Pons (tissue), 1 donor: ENCODE measurements at places on chromosomes 3 and 15.

DNA sequence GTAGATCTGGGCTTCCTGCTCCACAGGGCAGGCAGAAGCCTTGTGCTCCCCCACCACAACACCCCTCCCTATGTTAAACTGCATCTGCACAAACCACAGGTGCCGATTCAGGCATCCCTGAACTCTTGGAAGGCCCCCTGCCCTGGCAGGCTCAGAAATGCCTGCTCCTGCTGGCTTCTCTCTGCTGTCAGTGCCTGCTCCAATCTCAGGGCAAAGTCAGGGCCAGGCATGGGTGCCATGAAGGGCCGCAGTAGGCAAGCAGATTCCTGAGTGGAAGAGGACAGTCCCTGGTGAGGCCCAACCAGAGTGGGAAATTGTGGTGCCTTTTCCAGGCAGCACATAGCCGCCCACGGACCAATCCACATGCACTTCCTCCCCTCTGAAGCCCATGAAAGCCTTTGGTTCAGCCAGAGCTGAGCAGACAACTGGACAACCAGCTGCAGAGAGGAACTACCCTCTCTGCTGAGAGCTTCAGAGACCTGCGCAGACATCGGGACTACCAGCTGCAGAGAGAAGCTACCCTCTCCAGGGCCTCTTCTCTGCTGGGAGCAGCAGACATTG lies 13.6 kb downstream of the PRR20G start:
- no peak for DNase-seq

DNA sequence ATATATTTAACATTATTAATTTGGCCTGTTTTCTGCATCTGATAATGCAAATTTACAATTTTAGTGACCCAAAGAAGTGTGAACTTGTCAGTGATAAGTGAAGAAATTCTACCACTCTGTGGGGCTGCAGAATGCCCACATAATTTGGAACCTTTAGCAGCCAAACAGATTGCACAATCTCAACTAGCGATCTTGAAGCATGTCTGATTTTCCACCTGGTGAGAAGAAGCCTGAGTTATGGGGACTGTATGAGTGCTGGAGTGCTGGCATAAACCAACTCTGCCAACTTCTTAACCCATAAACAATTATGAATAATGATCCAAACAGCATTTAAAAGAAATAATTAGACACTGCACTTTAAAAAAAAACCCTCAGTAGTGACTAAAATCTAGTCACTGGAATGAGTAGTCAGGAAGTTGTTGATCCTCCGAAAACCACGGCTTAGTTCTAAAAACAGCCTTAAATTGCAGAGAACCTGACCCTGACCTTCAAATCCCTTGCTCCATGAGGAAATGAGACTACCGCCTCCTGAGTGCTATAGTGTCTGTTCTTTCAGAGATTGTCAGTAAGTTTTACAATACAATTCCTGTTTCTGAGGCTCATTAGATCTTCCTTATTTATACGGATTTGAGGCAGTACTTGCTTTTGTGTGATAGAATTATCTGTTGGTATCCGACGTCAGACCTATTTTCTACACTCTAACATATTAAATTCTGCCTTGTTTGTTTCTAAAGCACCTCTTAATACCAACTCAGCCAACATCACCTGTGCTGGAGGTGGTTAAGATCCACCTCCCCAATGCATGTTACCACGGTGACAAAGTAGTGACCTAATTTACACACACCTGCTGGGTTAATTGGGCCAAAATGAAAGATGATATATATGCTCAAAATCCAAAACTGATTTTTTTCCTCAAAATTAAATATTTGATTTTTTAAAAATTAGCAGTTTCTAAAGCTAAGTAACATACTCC lies 267.7 kb downstream of the ZBTB20 start:
- DNase-seq: no peak

GRCh38 chr3:25306705-25307104 lies 121.4 kb upstream of the RARB start:
- no peak for DNase-seq

DNA sequence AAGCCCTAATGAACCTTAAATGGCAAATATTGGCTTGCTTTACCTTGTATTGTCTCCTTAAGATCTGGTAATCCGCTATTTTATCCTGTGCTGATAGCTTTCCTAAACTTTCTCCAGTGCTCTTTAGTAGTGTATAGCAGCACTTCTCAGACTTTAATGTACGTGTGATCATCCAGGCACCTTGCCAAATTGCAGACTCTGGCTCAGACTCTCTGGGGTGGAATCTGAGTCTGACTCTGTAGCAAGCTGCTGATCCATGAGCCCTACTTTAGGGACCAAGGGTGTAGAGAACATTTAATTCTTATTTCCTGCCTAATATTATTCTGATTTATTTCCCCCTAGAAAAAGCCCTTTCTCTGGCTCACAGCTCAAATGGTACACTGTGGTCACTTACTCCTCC lies 518.8 kb upstream of the ZNF385D start:
- peak; percentile 9 for DNase-seq

- DNase-seq: no peak
Observed at GRCh38 chr3:53357458-53357857, 10.1 kb upstream of the DCP1A start.

DNA sequence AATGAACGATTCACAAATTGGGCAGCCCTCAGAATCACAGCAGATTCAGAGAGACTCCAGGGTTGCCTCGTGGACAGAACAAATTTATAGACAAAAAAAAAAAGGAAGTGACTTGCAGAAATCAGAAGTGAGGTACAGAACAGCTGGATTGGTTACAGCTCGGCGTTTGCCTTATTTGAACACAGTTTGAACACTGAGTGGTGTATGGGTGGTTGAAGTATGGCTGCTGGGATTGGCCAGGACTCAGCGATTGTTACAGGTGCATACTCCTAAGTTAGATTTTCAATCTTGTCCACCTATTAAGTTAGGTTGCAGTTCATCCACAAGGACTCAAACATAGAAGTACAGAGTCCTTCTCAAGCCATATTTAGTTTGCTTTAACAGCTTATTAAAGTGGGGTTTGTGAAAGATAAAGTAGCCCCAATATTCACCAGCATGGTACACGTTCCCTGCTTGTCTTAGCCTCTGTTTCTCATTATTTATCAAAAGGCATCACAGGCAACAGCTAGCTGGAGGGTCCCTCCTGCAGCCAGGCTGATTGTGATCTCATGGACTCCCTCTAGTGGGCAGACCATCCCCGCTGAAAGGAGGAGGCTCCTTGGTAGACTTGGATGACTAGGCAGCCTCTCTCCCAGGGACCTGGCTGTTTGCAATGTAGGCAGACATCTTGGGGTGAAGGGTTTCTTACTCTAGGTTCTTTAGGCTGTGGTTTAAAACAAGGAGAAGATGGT lies 17.6 kb upstream of the ALDH1L1 start:
- peak; percentile 68 for DNase-seq

DNA sequence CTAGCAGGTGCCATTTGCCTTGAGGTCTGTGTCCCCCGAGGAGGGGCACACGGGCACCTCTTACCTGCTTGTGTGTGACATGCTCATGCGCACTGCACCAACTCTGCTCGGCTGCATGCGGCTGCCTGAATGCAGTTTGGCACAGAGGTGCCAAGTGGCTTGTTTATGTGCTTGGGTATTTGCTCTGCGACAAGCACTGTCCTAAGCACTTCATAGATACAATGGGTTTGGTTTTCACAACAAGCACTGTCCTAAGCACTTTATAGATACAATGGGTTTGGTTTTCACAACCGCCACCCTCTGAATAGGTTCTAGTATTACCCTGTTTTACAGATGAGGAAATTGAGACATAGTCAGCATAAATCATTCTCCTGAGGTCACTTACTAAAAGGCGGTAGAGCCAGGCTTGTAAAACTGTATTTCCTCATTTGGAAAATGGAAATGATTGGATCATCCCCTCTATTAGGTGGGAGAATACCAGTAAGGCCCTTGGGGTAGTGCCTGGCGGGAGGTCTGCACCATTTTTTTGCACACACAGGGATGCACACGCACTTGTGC lies 487 bp downstream of the ITIH4 start:
- DNase-seq: no peak

- peak; percentile 8 for DNase-seq
Observed at GRCh38 chr15:100733101-100733842, 130.9 kb downstream of the ASB7 start.

GRCh38 chr3:99920481-99921376 lies 103.1 kb downstream of the CMSS1 start:
- DNase-seq: peak; percentile 38

DNA sequence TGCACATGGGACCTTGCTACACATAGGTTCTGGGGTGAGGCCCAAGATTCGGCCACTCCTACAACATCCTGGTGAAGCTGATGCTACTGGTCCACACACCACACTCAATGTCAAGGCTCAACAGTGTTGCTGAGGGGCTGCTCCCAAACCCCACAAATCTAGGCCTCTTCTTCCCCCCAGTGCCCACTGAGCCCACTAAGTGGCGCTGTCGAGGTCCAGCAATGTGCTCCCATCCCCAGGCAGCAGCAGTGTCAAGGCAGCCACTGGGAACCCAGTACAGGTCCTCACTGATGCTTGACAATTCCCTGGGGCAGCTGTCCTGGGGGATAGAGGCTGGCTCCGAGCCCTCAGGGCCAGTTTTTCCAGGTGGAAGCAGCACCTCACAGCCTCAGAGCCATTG lies 21.5 kb downstream of the SCN5A start:
- DNase-seq: no peak

DNA sequence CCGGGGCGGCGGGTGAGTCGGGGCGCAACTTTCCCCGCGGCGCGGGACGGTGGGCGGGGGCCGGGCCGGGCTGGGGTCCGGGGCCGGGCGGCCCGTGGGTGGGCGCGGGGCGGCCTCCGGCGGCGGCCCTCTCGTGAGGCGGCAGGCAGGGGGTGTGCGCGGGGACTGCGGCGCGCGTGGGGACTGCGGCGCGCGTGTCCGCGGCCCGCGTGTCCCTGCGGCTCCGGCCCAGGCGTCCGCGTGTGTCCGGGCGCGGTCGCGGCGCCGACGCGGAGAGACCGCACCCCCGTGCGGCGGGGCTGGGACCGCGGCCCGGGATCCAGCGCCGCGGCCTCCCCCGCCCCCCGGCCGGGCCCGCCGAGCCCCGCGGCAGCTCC lies 349 bp downstream of the PLXNA1 start:
- no peak for DNase-seq

DNA sequence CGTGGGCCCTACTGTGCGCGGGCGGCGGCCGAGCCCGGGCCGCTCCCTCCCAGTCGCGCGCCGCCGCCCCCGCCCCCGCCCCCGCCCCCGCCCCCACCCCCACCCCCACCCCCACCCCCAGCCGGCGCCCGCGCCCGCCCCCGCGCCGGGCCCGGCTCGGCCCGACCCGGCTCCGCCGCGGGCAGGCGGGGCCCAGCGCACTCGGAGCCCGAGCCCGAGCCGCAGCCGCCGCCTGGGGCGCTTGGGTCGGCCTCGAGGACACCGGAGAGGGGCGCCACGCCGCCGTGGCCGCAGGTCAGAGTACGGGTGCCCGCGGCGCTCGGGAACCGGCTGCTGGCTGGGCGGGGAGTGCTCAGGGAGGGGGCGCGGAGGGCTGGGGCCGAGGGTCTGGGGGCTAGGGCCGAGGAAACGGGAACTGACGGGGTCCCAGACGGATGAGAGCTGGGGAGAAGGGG lies 1.1 kb upstream of the PPARG start:
- DNase-seq: no peak

DNA sequence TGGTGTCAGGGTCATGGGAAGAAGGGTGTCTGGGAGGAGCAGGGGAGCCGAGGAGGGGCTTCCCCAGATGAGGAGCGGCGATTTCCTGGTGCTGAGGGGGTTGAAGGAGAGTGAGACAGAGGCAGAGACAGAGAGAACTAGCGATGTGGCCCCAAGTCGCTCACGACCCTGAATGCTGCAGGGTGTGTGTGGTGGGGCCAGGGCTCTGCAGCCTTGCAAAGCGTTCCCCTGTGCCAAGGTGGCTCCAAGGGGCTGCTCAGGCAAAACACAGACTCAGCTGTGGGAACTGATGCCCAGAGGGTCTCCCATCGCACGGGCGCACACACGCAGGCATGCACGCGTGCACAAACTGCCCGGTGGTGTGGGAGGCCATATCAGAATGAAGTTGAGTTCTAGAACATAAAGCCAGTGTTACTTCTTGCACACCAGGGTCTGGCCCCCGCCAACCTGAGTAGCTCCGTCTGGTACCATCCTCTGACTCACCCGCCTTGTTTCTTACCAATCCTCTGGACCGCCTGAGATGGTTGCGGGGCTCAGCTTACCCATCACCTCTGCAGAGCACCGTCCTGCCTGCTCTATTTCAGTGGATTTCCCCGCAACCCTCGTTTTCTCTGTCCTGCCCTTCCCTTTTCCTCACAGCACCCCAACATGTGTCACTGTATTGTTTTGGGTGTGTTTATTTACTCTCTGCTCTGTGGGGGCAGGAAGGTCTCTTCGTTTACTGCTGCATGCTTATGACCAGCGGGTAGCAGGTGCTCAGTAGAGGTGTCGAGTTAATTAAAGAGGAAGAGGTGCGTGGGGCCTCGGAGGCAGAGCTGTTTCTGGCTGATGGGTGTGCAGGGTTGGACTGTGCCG lies 4.5 kb downstream of the MELTF start:
- no peak for DNase-seq

- no peak for DNase-seq
Observed at GRCh38 chr15:68991723-68992122, 22.8 kb upstream of the NOX5 start.

GRCh38 chr3:81734742-81735141 lies 26.7 kb downstream of the GBE1 start:
- DNase-seq: no peak

DNA sequence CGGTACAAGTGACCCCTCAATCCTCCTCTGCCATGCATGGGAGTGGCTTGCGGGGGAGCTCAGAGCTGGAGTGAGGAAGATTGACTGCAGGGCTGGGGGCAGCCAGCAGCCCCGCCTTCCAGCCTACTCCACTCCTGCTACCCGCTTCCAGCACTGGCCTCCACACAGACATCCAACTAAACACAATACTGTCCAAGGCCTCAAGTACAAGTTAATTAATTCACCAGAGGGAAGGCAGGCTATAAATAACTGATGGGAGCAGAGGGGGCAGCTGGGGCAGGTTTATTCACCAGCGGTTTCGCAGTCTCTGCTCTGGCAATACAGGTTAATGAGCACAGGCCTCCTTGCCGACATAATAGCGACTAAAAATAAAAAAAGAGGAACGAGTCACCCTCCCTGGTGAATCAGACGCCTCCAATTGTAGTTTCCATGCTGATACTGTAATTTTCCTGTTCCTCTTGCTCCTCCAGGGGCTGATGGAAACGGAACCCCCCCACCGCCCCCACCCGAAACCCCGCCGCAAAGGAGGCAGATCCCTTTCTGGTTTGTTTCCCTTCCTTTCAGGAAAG lies 166.4 kb upstream of the TLE3 start:
- DNase-seq: peak; percentile 51

DNA sequence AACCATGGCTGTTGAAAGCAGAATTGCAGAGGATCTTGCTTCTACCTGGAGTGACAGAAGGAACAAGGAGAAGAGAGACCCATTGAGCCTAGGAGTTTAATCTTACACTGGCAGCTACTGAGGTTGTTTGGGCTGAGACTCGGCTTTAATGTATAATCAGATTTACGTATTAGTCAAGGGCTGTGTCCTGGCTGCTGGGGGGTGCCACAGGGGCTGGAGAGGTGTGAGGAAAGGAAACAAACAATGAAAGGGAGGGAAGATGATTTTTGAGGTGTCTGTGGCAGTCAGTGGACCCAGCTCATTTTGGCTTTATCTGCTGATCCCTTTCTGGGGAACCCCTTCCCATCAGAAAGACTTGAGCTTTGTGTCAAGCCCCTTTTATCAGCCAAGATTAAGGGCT lies 95.7 kb downstream of the PRICKLE2 start:
- DNase-seq: no peak

- no peak for DNase-seq
Observed at GRCh38 chr15:69138963-69139362, 21.5 kb upstream of the GLCE start.
